Choroid plexus epithelial cell (primary cell): ENCODE measurements at places on chromosomes 4 and X.

- DNase-seq, result no peak
Measured at GRCh38 chr4:6755088-6755753, 27.3 kb upstream of the KIAA0232 start.

GRCh38 chr4:11201256-11201655, 227.4 kb downstream of the HS3ST1 start:
- no peak for DNase-seq

DNA sequence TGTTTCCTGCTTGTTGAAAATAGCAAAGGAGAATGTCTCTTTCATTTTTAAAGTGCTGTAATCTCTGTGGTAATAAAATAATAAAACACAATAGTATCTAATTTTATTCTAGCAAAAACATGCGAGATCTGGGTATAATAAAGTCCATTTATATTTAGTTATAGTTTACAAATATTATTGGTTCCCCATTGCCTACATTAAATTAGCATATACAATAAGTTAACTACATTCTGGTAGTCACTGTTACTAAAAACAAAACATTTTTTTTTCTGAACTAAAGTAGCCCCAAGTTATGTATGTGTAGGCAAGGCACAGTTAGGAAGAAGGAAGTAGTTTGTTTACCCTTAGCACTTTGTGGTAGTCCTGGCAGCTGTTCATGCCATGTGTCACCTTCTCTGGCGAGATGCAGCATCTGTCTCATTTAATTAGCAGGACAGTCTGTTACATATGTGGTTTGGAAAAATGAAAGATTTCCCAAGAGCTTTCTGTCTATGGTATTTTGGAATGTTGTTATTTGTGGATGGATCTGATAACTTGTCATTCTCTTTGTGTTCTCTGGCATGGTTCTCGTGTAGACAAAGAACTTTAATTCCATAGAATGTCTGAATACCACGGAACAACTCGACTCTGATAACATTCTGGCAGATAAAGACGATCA, 231.3 kb upstream of the PITX2 start:
- DNase-seq, result peak; percentile 47

DNA sequence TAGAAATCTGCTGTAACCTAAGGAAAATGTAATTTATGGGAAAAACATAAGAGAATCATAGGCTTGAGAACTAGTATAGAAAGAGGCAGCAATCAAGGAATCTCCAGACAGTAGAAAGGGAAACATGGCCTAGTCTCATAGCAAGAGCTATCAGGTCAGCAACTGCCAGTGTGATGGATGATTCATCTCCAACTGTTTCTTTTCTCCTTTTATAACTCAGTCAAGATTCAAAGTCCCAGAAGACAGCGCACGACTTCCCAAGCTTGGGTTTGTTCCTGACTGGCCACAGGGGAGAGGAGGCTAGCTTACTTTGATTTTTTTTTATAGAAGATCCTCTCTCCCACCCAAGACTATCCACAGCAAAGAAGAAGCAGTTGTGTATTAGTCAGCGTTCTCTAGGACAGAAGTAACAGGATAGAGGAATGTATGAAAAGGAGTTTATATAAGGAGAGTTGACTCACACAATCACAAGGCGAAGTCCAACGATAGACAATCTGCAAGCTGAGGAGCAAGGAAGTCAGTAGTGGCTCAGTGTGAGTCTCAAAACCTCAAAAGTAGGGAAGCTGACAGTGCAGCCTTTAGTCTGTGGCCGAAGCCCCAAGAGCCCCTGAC, 181.5 kb downstream of the GC start:
- DNase-seq, result peak; percentile 20

- DNase-seq, result no peak
Measured at GRCh38 chr4:168881781-168882420, 128.2 kb downstream of the CBR4 start.

- DNase-seq, result peak; percentile 43
Measured at GRCh38 chr4:115090483-115091075, 22.8 kb downstream of the NDST4 start.

DNA sequence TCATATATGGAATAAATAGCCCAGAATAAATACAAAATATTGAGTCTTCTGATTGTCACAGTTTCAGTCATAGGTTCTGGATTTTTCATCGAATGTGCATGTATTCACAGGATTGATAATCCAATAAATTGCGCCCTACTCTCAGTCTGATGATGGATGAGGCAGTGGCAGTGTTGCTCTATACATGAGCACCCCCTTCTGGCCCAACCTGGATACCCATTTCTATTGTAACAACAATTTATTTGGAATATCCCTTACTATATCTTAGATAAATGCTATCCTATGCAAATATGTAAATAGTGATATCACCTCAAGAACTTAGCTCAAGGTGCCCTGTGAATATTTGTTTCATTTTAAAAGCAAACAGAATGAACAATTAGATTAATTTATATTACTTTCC, 733.7 kb upstream of the PABPC4L start:
- peak; percentile 9 for DNase-seq

DNA sequence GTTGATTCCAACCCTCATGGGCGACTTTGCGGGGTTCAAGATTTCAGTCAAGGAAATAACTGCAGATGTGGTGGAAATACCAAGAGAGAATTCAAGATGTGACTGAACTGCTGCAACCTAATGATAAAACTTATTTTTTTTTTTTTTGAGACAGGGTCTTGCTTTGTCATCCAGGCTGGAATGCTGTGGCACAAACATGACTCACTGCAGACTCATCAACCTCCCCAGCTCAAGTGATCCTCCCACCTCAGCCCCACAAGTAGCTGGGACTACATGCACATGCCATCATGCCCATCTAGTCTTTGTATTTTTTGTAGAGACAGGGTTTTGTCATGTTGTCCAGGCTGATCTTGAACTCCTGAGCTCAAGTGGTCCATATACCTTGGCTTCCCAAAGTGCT, 19.5 kb upstream of the WDFY3 start:
- DNase-seq, result peak; percentile 46

- no peak for DNase-seq
Measured at GRCh38 chrX:102767287-102767686, 46.7 kb downstream of the GPRASP3 start.

GRCh38 chr4:139682741-139683151, 17.1 kb downstream of the MGST2 start:
- DNase-seq, result no peak

- no peak for DNase-seq
Measured at GRCh38 chr4:169122422-169122821, 112.4 kb upstream of the CBR4 start.

- DNase-seq, result no peak
Measured at GRCh38 chr4:58669783-58670182, 1559.6 kb upstream of the IGFBP7 start.

- no peak for DNase-seq
Measured at GRCh38 chrX:39822133-39822748, 275.5 kb downstream of the BCOR start.

GRCh38 chr4:38315286-38315685, 348.7 kb upstream of the KLF3 start:
- DNase-seq, result no peak
